ENCODE measurements at places on chromosomes 7 and 10.

GRCh38 chr10:12907656-12908055, 93.9 kb downstream of the CCDC3 start:
- no peak for DNase-seq

GRCh38 chr7:90789736-90790306, 193.7 kb downstream of the CDK14 start:
- no peak for DNase-seq

- no peak for DNase-seq
Observed at GRCh38 chr7:82559193-82559805, 115.7 kb upstream of the CACNA2D1 start.

DNA sequence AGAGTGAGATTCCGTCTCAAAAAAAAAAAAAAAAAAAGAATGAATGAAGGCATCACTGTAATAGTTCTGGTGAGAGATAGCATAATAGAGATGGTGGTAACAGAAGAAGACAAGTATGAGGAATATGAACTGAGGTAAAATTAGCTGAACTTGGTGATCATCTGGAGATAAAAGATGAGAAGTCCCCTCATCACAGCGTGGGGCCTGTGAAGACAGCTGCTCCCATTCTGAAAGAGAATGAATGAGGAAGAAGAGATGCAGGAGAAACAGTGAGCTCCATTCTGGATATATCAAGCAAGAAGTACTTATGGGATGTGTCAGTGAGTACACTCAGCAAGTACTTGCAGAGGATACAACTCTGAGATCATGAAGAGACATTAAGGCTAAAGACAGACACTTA, 28.7 kb downstream of the ARMH3 start:
- no peak for DNase-seq

DNA sequence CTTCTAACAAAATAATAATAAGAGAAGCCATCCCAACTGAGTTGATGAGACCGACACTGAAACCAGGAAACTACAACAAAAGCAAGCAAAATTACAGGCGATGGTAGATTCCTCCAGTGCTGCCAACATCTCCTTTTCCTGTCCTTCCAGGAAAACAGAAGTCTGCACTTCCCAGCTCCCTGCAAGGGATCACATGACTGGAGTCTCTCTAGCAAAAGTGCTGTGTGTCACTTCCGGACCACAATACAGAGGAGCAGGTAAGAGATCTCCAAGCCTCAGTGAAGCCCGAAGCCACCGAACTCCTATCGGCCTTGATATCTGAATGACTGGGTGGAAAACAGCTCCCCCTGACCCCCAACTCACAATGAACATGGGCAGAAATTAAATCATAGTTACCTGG, 63.2 kb downstream of the SMURF1 start:
- no peak for DNase-seq

DNA sequence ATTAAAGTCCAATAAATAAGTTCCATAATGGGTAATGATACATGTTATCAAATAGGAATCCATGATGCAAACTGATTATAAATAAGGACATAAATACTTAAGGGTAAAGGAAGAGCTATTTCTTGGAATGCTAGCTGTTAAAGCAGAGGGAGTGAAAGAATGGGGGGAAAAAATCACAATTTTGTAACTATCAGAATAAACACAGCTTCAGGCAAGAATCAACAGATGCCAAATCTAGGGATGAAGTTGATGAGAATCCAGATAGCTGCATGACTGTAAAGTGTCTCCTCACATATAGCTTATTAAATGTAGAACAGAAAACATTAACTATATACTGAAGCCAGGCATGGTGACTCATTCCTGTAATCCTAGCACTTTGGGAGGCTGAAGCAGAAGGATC, 4.9 kb downstream of the IPMK start:
- no peak for DNase-seq

DNA sequence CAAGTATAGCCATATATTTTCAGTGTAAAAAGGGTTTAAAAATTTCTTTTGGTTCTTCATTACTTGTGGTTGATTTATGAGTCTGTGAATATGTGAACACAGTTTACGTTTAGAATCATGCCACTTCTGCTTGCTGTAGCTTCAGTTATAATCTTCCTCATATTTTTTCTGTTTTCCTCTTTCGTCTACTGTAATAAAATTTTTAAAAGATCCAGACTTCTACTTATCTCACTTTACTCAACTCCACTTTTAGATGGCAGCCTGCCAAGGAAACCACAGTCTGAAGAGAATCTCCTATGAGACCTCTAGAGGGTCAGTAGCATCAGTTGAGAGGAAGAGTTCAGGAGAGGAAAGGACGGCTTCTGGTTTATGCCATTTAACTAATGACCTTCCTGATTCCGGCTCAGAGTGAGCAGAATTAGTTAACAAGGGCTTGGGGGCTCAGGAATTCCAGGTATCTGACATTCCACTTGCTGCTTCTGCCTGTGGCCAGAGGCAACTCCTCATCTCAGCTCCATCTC, 21.4 kb downstream of the CREB5 start:
- no peak for DNase-seq

- DNase-seq: no peak
Observed at GRCh38 chr7:8511855-8512254, 78.4 kb downstream of the NXPH1 start.

GRCh38 chr7:37118004-37118403, 330.7 kb downstream of the ELMO1 start:
- no peak for DNase-seq

DNA sequence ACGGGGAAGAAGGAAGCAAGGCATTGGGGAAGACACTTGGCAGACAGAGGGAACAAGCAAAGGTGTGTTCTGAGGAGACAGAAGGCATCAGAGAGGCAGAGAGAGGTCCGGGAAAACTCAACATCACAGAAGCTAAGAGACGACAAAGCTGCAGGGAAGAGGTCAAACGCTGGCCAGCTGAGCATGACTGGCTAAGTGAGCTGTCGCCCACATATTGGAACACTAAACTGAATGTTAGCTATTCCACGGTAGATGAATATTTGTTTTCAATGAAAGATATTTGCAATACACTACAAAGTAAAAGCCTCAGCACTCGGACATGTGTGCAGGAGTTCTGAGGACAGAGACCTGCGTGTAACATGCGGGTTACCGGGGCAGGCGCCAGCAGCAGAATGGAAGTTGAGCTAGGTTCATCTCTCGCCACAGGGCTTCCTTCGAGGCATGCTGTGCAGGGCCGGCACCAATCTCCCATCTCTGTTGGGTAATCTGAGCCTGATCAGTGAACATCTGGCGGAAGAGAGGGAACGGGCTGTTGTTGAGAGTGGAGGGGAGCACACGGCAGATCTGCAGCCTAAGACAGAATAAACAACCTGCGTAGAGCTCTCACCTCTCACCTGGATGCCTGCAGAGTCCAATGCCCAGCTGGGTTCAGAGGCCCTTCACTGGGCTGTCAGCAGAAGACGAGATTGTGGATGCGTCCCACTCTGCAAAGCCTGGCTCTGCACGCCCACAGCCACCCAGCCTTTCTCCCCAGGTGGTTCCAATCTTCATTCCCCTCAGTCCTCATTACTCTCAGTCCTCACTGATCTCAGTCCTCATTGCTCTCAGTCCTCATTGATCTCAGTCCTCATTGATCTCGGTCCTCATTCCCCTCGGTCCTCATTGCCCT, 35.9 kb downstream of the INSIG1 start:
- no peak for DNase-seq

DNA sequence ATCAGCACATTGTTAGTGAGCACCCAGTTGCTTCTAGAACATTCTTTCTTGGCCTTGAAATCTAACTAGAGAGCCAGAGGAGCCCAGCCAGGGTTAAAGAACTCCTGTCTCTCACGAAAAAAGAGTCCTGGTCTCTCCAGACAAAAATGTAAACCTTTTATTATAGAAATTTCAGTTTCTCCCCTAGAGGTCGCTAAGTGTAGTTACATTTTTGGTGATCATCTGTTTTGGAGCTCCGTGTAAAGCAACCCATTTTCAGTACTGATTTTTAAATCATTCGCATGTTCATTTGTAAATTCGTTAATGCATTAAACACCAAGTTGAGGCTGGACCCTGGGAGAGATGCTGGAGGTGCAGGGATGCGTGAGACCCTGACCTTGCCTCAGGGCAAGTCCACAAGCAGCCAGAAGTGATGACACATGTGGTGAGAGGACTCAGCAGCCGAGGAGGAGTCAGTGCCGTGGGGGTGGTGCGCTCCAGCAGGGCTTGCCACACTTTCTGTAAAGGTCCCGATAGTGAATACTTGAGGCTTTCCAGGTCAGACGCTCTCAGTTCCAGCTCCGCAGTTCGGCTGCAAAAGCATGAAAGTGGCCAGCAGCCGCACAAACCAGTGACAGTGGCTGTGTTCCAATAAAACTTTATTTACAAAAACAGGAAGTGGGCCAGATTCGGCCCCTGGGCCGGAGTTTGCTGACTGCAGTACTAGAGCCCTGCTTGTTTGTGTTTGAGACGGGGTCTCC, 578.6 kb upstream of the FOXK1 start:
- no peak for DNase-seq

DNA sequence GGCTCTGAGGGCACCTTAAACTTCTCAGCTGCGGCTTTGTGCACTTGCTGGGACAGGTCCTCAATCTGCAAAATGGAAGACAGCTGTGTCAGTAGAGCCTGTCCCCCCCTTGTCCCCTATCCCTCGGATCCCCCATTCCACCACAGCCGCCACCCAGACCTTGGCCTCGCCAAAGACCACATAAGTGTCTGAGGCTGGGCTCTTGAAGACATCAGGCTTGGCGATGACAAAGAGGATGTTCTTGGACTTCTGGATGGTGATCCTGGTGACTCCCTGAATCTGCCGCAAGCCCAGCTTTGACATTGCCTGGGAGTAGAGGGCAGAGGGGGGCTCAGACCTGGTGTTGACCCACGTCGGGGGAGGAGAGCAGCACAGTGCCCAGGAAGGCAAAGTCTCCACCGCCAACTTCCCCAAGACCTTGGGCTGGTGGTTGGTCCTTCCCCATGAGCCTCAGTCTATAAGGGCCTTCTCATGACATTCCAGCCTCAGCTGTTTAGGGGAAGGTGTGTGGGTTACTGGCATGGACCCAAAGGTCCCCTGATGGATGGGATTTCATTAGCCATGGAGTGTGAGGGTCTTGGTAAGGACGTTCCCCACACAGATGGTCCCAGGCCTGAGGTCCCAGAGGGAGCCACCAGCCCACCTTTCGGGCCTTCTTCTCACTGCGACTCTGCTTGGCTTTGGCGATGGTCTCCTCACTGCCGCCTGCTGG, 7.7 kb downstream of the NACAD start:
- DNase-seq: no peak

- no peak for DNase-seq
Observed at GRCh38 chr7:7136466-7137381, 45.6 kb upstream of the C1GALT1 start.

DNA sequence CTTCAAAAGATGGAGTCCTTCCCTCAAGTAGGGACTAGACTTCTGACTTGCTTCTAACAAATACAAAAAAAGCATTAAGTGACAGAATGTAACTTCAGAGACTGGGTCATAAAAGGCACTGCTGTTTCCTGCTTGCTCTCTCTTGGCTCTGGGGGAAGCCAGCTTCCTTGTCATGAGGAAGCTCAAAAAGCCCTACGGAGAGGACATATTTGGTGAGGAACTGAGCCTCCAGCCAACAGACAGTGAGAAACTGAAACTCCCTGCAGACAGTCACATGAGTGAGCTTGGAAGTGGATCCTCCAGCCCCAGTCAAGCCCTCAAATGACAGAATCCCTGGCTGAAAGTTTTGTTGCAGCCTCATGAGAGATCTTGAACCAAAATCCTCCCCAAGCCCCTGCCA, 26.3 kb upstream of the SLC35G1 start:
- DNase-seq: no peak

DNA sequence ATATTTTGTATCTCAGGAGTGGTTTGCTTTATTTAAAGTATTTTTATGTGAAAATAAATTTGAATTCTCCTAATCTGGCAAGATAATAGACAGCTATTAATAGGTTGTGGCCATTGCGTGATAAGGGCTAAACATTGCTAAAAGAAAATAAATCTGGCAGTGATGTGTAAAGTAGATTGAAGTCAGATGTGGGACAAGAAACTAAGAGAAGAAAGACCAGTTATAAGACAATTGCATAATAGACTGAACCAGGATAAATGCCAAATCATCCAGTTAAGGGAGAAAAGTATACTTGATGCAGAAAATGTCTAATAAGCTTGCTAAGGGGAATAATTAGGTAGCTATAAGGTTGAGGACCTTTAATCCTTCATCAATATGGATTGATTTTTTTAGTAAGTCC, 197.5 kb upstream of the CSTF2T start:
- DNase-seq: no peak

DNA sequence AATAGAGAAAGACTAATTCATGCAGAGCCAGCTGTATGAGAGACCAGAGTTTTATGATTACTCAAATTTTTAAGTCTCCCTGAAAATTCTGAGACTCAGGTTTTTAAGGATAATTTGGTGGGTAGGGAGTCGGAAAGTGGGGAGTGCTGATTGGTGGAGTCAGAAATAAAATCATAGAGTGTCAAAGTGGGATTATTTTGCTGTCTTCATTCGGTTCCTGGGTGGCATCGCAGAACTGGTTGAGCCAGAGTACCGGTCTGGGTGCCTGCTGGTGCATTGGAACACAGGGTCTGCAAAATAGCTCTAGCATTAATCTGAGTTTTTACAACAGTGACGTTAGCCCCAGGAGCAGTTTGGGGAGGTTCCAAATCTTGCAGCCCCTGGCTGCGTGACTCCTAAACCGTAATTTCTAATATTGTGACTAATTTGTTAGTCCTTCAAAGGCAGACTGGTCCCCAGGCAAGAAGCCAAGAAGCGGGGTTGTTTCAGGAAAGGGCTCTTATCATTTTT, 32.4 kb downstream of the GPRIN2 start:
- DNase-seq: no peak

- DNase-seq: no peak
Observed at GRCh38 chr7:32102432-32102873, 32.2 kb upstream of the PDE1C start.

DNA sequence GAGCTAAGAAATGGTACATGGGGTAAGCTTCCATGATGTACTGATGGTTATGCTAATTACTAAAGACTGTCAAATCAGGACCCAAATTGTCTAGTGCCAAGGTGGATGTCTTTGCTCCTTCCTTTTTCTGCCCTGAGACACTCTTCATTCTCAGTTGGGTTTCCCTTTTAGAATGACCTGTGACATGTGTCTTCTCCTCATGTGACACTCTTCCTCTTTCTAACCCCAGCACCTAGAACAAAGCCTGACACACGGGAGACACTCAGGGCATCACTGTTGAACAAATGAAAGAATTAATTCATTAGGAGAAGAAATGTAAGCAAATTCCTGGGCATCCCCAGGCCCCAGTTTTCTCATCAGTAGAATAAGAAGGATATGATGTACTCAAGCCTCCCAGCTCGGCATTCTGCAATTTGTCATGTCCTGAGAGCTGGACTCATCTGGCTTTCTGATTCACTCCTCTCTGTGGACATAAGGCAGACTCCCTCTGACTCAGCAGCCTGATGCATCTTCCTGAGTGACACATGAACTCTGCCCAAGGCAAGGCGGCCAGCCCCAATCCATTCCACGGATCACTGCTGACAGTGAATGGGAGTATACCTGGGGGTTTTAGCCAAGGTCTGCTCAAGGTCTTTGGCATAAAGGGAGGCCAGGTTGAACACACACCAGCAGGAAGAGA, 473.8 kb downstream of the KCNMA1 start:
- no peak for DNase-seq

GRCh38 chr10:104666106-104666505, 25.0 kb downstream of the SORCS3 start:
- no peak for DNase-seq

All from stimulated activated CD8-positive, alpha-beta memory T cell treated with anti-CD3 and anti-CD28 coated beads, Interleukin-4, amount 100 ng/mL, for 1 hour (primary cell).